ENCODE measurements at places on chromosomes 16 and 17. TPM values are rescaled to one million over a fixed set of nuclear protein-coding genes. Genes with fewer than 3 reads are reported as not detected.

DNA sequence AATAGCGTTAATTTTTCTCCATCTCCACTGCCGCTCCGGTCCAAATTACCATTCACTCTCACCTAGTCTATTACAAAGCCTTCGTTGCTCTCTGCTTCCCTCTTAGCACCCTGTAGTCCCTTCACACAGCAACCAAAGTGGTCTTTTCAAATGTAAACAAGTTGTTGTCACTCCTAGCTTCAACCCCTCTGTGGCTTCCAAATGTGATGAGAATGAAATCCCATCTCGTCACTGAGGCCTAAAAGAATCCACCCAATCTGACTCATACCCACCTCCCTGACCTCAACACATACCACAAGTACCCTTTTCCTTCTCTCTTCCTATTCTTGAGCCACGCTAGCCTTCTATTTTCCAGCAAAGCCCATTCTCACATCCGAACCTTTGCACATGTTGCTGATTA lies 2.2 kb upstream of the PELP1 start:
- no peak overlapping the region for H3K27ac ChIP-seq
- no peaks in the 10 kb centered on the region for H3K36me3 ChIP-seq

- no peak for DNase-seq
- peaks cover 12% of the 10 kb centered on the region for H3K27me3 ChIP-seq
- peaks cover 24% of the 10 kb centered on the region for H3K4me1 ChIP-seq
- H3K4me3 ChIP-seq: no peak overlapping the region
- H3K36me3 ChIP-seq: no peaks in the 10 kb centered on the region
Observed at GRCh38 chr17:36149296-36149820, 27.1 kb downstream of the TBC1D3B start.

DNA sequence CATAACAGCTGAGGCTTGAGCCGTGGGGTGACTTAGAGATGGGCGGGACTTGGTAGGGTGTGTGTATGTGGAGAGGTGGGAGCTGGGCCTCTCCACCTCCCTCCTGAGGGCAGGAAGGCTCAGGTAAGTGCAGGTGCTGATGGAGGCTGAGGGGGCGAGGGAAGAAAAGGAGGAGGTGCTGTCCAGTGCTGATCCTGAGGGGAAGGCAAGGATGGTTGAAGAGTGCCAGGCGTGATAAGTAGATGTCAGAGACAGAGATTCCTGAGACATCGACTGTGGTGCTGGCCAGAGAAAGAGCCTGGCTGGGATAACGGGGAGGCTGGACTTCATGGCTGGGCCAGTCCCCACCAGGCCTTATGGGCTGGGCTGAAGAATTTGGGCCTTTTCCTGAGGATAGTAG lies 159.1 kb downstream of the SDK2 start:
- no peak overlapping the region for H3K27ac ChIP-seq
- H3K4me3 ChIP-seq: no peak overlapping the region
- H3K27me3 ChIP-seq: peaks cover 9% of the 10 kb centered on the region
- no peak for DNase-seq

DNA sequence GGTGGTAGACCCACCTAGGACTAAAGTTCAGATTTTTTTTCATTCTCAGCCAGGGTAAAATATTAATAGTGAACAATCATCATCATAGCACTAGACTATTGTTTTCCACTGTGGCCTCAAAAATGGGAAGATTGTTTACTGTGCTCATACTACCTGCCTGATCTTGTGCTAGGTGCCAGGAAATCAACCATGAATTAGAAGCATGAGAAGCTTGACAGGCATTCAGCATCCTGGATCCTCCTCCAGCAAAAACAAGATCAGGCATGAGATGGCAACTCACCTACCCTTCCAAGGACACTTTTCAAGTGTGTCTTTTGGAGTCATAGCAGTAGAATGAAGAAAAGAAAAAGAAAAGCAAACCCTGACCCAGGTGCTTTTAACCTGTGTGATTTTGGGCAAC lies 174.2 kb downstream of the CYLD start:
- DNase-seq: no peak
- no peaks in the 10 kb centered on the region for H3K4me1 ChIP-seq
- peaks cover 2% of the 10 kb centered on the region for H3K27me3 ChIP-seq
- no peaks in the 10 kb centered on the region for H3K36me3 ChIP-seq
- no peak overlapping the region for H3K27ac ChIP-seq
- H3K4me3 ChIP-seq: no peak overlapping the region

GRCh38 chr17:74951680-74952421 lies 16.2 kb downstream of the OTOP3 start:
- H3K27me3 ChIP-seq: no peaks in the 10 kb centered on the region
- H3K27ac ChIP-seq: no peak overlapping the region
- H3K4me1 ChIP-seq: no peaks in the 10 kb centered on the region

DNA sequence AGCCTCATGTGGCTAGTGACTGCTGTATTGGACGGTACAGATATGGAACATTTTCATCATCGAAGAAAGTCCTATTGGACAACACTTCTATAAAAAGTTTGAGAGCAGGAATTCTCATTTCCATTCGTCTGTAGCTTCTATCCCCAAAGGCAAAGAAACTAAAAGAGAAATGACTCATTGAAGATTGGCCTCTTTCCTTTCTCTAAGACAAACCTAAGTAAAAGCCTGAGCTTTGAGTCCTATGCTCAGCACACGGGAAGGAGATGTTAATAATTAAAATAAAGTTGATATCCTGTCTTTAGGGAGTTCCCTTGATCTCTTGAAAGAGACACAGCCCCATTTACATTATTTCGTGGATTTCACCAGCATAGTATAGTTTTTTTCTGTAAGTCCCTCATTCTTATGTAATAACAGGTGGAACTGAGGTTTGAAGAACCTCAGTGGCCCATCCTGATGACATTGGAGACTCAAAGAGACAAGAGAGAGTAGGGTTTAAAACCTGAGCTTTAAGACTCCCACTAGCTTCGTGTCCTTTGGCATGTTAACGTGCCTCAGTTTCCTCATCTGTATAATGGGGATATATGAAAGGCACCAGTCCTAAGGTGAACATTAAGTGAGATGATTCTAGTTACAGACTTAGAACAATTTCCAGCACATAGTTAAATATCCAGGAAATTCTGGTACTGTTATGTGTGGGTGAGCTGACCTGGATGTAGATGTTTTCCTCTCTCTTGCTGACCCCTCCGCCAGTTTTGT lies 174.0 kb downstream of the IRX3 start:
- no peaks in the 10 kb centered on the region for H3K27me3 ChIP-seq
- H3K4me1 ChIP-seq: peaks cover 4% of the 10 kb centered on the region
- H3K36me3 ChIP-seq: peaks cover 28% of the 10 kb centered on the region
- H3K27ac ChIP-seq: no peak overlapping the region
- no peak for DNase-seq

GRCh38 chr16:85392756-85393673 lies 220.1 kb upstream of the GSE1 start:
- no peaks in the 10 kb centered on the region for H3K36me3 ChIP-seq
- no peaks in the 10 kb centered on the region for H3K4me1 ChIP-seq
- no peak overlapping the region for H3K4me3 ChIP-seq

- no peak for DNase-seq
- H3K27me3 ChIP-seq: no peaks in the 10 kb centered on the region
- no peak overlapping the region for H3K4me3 ChIP-seq
- H3K27ac ChIP-seq: no peak overlapping the region
- H3K36me3 ChIP-seq: no peaks in the 10 kb centered on the region
Observed at GRCh38 chr16:13660807-13661206, 259.1 kb upstream of the ERCC4 start.

DNA sequence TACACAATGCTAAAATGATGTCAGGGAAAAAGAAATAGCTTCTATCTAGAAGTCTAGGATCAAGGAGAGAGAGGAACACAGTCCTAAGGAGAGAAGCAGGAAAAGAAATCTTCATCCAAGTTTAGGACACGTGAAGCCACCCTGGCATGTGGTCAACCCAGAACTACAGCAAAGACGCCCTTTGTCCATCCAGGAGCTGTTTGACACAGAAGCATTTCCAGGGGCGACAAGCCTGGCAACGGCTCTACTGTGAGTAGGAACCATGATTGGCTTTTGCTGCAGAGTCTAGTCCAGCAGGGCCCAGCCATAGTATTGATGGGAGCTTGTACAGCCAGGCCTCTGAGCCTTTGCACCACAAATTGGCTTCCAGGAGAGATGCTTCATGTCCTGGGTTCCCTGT lies 185.4 kb upstream of the RPL38 start:
- H3K4me3 ChIP-seq: no peak overlapping the region
- peaks cover 8% of the 10 kb centered on the region for H3K27me3 ChIP-seq
- H3K4me1 ChIP-seq: no peaks in the 10 kb centered on the region
- no peak for DNase-seq

DNA sequence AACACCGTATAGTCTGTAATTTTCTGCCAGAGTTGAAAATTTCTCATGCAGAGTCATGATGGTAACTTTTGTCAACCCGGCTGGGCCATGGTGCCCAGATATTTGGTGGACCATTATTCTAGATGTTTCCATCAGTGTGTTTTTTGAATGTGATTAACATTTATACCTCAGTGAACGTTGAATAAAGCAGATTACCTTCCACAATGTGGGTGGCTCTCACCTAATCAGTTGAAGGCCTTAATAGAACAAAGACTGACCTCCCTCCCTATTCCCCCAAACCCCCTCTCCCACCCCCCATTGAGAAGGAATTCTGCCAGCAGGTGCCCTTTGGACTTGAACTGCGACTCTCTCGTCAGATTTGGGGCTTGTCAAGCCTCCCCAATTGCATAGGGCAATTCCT lies 6.4 kb upstream of the CA5A start:
- no peak for DNase-seq
- H3K27ac ChIP-seq: no peak overlapping the region
- H3K36me3 ChIP-seq: no peaks in the 10 kb centered on the region
- H3K4me1 ChIP-seq: peaks cover 1% of the 10 kb centered on the region
- H3K27me3 ChIP-seq: no peaks in the 10 kb centered on the region

GRCh38 chr17:28839221-28839620 lies 3.4 kb downstream of the FAM222B start:
- H3K27me3 ChIP-seq: no peaks in the 10 kb centered on the region
- no peak overlapping the region for H3K27ac ChIP-seq
- no peak for DNase-seq
- peaks cover 43% of the 10 kb centered on the region for H3K4me1 ChIP-seq
- H3K36me3 ChIP-seq: peaks cover 10% of the 10 kb centered on the region

DNA sequence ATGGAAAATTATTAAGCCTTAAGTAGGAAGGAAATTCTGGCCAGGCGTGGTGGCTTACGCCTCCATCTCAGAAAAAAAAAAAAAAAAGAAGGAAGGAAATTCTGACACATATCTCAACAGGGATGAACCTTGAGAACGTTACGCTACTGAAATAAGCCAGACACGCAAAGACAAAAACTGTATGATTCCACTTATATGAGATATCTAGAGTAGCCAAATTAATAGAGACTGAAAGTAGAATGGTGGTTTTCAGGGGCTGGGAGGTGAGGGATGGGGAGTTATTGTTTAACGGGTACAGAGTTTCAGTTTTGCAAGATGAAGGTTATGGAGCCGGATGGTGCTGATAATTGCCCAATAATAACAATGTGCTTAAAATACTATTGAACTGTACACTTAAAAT lies 16.2 kb upstream of the HNF1B start:
- peaks cover 45% of the 10 kb centered on the region for H3K27me3 ChIP-seq
- peaks cover 10% of the 10 kb centered on the region for H3K4me1 ChIP-seq
- H3K27ac ChIP-seq: no peak overlapping the region
- no peak overlapping the region for H3K4me3 ChIP-seq
- DNase-seq: no peak

GRCh38 chr16:5257462-5257861 lies 159.9 kb upstream of the EEF2KMT start:
- no peaks in the 10 kb centered on the region for H3K36me3 ChIP-seq
- H3K27ac ChIP-seq: no peak overlapping the region
- no peak for DNase-seq
- peaks cover 25% of the 10 kb centered on the region for H3K27me3 ChIP-seq

GRCh38 chr17:41098481-41098880 lies 539 bp upstream of the KRTAP4-8 start:
- no peak for DNase-seq
- no peak overlapping the region for H3K27ac ChIP-seq
- no peak overlapping the region for H3K4me3 ChIP-seq
- no peaks in the 10 kb centered on the region for H3K36me3 ChIP-seq

DNA sequence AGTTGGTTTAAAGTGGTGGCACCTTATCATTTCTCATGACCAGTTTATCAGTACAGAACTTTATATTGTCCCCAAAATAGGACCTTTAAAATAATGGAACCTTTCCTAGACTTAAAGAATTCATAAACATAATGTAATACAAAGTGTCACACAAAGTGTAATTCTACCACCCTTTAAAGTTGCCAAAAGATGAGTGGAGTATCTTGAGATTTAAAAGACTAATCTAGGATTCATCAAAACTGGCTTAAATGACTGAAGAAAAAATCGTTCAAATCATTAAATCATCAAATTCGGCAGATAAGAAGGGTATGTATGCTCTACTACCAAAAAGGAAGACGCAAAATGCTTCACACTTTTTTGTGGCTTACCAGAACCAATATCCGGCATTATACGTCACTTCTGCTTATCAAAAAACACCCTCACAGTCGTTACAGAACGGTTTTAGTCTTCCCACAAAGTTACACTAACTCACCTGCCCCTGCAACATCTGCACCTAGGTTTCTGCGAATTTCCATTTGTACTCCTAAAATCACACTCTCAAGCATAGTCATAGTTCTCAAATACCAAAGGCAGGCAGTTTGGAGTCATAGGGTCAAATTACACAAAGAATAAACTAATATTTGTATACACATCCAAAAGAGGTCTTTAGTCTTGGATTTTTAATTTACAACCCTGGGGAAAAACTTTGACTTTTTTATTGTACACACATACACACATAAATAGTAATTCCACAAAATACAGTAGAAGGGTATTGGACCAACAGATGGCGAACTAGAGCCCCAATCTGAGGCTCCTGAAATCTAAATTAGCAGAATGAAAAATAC lies 1.4 kb upstream of the KANSL1 start:
- peaks cover 2% of the 10 kb centered on the region for H3K36me3 ChIP-seq
- H3K27me3 ChIP-seq: no peaks in the 10 kb centered on the region
- peak overlapping the region; percentile 100 for H3K27ac ChIP-seq
- H3K4me3 ChIP-seq: peak overlapping the region; percentile 86
- H3K4me1 ChIP-seq: peaks cover 25% of the 10 kb centered on the region

Gene TMEM92
- not detected for total RNA-seq

Gene TERB1
- 0.25 TPM for total RNA-seq

Gene TBC1D28
- total RNA-seq: not detected

Gene CCL15
- total RNA-seq: not detected

Gene TRPV3
- 0.13 TPM for total RNA-seq

Gene SOST
- not detected for total RNA-seq

Gene SCARF1
- total RNA-seq: 1.3 TPM

Gene ST6GALNAC2
- total RNA-seq: not detected

Gene CDK3
- total RNA-seq: 11.9 TPM
